Activated T-cell treated with anti-CD3 and anti-CD28 coated beads for 24 hours (primary cell): ENCODE measurements at places on chromosomes 6 and 20.

DNA sequence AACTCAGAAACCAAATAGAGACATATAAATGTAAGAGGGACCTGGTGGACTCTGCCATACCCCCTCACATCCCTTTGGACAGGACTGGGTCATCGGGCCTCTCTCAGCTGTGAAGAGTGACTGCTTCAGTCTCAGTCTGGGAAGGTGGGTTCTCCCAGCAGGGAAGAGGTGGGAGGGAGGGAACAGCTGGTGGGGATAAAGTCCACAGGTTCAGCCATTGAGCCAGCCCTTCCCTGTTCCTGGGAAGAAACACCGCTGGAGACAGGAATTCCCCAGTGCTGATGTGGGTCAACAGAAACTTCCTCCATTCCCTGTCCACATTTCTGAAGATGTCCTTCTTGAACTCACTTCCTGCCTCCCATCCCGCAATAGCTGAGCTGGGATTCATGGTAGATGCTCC, 209.2 kb upstream of the PMEPA1 start:
- DNase-seq, result no peak

DNA sequence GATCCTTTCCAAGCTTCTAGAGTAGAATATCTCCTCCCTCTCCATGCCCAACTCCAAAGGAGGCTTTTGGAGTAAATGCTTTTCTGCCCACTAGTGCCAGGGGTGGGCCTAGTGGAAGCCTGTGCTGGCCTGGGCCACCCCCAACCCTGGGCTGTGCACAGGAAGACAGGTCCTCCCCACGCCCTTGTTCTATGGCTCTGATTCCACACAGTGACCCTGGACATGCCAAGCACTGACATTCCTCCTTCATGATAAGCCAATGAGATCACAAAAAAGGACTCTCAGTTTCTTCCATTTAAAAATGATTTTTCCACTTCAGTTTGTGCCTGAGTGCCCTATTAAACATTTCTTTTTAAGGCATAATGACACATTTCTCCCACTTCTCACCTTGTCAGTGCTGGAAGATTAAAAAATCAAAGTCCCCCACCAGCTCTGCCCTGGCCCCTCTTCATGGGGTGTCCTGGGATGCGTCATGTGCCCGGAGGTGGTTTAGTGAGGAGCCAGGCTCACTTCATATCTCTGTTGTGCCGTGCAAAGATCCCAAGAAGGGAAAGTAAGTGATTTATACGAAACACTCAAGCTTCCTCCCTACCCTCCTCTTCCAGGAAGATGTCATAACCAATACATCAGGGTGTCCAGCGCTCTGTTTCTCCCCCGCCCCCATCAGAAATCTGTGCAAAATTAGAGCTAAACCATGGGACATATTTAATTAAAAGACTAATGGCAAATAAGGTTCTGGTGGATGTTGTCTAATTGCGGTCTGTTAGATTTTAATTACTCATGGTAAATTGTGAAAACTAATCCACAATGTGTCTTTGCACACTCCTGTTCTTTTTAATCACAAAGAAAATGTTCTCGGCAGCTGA, 255.0 kb downstream of the NRN1 start:
- DNase-seq, result no peak

GRCh38 chr6:54614499-54615195, 231.9 kb upstream of the FAM83B start:
- DNase-seq, result no peak

GRCh38 chr20:13222319-13222716, 1.2 kb downstream of the ISM1 start:
- no peak for DNase-seq

DNA sequence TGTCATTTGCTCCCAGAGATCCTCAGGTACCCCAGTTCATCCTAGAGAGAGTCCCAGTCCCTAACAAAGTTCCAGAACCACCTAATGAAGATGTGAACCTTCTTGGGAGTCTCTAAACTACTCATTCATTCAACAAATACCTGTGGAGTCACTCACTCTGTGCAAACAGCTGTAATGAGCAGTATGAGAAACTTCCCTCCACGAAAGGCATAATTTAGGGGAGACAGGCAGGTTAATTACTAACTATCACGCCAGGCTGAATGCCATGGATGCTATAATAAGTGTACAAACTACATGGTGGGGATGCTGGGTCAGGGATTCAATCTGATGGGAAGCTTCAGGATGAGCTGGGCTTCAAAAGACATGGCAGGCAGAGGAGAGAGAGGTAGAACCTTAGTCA, 70.1 kb upstream of the AFDN start:
- no peak for DNase-seq

- no peak for DNase-seq
These were observed 86.9 kb downstream of the LYRM4 start for GRCh38 chr6:5173810-5174209.

DNA sequence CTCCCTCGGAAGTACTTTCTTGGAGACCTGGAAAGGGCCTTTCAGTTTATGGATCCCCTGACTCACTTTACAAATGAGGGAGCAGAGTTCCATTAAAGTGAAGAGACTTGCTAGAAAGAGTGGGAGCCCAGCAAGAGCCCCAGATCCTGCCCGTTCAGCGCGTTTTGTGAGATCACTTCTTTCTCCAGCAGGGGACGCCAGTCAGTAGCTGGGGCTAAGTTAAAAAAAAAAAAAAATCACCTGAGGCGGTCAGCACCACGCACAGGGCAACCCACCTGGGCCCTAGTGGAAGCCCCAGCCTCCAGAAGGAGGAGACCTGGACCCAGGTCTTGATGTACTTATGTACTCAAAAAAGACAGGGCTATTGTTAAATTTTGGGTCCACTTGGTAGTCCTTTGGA, 274.5 kb upstream of the RNF24 start:
- no peak for DNase-seq

- no peak for DNase-seq
These were observed 592.3 kb downstream of the PKHD1 start for GRCh38 chr6:51495096-51495495.

DNA sequence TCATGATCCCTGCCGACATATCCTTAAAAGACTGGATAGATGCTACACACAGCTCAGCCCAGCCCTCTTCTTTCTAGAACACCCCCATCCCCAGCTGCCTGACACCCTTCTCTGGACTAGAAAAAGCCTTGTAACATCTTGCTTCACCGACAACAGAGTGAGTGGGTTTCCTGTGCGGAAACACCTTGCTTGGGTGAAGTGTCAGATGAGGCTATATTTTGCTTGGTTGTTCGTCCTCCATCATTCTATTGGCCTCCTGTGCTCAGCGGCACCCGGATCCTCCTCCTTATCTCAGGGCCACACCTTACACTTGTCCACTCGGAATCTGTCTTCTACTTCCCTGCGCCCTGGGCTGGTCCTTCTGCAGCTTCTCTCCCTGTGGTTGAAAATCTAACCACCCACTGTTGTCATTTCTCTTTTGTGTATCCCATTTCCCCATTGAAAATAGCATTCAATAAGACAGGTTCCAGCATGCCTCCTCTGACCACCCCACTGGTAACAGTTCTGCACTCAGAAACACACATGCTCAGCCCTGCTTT, 101.3 kb upstream of the MLN start:
- no peak for DNase-seq

DNA sequence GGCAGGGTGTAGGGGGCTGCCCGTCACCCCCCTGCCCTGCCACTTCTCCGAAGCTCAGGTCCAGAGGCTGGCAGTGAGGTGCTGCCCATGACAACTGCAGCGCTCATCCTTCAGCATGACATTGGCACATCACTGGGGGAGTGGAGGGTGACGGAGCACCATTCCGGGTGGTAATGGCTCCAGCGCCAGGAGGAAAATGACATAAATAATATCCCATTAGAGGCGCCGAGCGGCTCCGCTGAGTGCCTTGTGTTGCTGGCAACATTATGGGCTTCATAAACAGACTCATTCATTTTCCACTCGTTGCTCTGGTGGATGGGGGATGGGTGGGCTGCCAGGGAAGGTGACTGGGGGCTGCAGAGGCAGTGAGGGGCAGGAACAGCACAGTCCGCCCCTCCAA, 56.9 kb upstream of the CTNNBL1 start:
- DNase-seq, result no peak

DNA sequence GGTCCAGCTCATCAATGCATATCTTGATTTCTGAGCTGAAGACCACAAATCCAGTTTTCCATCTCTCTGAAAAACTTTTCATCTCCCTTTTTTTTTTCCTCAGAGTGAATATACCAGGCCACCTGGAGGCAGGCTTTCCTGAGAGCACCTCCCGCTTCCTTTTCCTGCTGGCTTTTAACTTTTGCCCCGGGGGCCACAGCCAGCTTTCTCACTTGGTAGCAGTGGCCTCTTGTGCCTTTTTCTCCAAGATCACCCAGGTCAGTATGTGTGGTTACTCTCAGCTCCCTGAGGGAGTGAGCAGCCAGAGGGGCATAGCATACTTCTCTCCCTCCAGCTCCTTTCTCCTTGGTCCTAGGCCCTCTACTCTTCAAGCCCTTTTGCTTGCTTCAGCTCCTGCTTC, at the start of gene BTN1A1:
TSS of gene BTN1A1 (plus strand) at position 202 of the 400 bp plus-strand sequence. CDS start 984 bp downstream, outside the sequence.
- no peak for DNase-seq

GRCh38 chr20:10300582-10301446, 82.2 kb downstream of the SNAP25 start:
- no peak for DNase-seq

DNA sequence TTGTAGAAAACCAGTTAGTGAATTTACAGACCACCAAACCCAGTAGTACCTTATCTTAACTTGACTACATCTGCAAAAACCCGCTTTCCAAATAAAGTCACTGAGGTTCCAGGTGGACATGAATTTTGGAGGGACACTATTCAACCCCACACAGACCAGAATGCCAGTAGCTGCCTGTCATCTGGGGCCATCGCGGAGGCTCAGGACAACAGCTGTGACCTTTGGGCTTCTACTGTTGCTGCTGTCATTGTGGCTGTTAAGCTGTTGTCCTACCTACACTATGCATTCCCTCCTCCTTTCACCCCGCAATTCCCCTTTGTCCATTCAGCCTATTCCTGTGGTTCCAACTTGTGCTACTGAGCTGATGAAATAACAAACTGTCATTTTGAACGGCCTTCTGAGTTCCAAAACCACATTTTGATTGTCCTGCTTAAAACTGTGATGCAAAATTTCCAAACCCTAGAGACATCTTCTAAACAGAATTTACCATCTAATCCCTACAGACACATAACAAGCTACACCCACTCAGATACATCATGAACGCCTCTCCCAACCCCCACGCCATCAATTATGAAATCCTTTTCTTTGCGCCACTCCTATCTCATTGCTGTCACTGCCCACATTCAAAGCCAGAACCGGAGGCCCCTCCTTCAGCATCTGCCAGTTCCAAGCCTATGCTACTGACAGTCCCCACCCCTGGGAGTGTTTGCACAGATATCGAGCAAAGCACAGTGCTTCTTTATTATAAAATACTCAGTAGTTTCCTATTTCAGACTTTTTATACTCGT, 125.0 kb downstream of the C6orf118 start:
- no peak for DNase-seq

- DNase-seq, result no peak
These were observed 28.3 kb downstream of the L3MBTL3 start for GRCh38 chr6:130046671-130047070.

- no peak for DNase-seq
These were observed 24.0 kb downstream of the C6orf132 start for GRCh38 chr6:42118162-42119001.

- DNase-seq, result no peak
These were observed at the start of gene MDFI for GRCh38 chr6:41638002-41638934. Gene MDFI (plus strand): TSS chr6:41638468. CDS start chr6:41638750, 282 bp downstream.

DNA sequence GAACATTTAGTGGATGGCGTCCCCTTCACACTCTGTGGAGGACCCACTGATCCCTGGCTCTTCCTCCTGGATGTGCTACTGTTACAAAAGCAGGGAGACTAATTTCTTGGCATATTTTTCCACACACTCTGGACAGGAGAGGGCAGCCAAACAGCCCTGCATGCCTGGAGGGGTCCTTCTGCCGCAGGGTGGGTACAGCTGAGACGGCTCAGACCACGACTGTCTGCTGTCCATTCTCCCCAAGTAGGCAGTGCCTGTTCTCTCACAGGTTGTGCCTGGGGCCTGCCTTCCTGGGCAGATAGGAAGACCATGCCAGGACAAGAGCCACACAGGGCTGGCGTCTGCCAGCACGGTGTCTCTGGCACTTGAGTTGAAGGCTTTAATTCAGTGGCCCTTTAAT, 260.1 kb downstream of the FOXC1 start:
- DNase-seq, result no peak

DNA sequence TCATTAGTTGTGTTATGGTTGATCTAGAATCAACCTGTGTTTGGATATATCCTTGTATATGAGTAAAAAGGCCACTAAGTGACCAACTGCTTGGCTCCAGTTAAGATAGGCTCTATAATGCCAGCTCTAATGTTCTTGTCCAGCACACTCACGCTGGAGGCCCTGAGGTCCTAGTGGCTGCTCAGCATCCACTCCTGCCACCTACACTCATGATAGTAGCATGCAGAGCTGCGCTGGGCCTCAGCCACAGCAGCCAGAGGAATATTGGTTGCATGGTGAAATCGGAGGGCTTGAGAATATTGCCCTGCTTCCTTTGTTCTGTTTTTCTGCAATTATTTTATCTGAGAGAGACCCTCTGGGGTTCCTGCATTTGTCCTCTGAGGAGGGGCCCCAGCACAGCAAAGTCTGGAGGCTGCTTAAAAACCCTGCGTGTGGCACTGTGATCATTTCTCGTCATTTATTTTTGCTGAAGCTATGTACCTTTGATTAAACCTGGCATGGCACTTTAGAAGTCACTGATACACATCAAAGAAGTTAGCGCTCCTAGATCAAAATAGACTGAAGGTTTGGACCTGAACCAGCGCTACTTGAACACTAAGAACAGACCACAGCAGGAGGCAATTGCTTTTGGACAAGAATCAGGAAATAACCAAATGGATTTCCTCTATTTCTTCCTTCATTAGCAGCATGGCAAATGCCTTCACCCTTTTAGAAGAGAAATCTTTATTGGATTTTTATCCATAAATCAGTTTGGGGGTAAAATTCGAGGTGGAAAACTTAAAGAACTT, 398.4 kb upstream of the ID4 start:
- DNase-seq, result no peak

DNA sequence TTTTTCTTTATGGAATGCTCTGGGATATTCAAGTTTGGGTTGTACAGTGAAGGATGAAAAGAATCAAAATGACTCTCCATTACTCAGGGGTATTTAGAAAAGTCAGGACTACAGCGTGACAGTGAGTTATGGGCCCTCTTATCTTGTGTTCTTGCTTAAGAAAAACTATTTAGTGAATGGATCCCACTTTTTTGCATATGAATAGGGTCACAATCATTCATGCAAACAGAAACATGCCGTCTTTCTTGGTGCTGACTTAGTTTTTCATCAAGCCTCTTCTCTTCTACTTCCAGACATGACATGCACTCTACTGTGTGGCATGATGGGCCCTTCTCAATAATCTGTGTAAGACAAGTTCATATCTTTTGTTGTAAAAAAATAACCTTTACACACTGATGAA, 488.4 kb upstream of the MMS22L start:
- no peak for DNase-seq

GRCh38 chr6:21348504-21349195, 244.9 kb upstream of the SOX4 start:
- no peak for DNase-seq

GRCh38 chr20:40676491-40677269, 12.4 kb downstream of the MAFB start:
- no peak for DNase-seq

DNA sequence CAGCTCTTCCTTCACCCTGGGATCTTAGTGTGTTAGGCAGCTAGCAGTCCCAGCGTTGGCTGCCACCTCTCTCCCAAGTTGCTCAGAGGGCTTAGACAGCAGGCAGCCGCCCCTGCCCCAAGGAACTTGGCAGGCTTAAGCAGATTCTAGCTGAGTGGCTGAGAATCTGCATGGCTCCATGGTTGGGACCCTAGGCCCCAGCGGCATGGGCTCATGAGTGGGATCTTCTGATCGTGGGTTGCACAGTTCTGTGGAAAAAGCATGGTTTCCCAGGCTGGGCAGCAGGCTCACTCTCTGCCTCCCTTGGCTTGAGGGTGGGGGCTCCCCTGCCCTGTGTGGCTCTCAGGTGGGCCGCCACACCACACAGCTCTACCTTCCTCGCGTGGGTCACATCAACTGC, 1624.9 kb downstream of the GRIK2 start:
- no peak for DNase-seq
